ENCODE measurements at places on chromosomes 5 and 9. TPM values are rescaled to one million over a fixed set of nuclear protein-coding genes. Genes with fewer than 3 reads are reported as not detected.

DNA sequence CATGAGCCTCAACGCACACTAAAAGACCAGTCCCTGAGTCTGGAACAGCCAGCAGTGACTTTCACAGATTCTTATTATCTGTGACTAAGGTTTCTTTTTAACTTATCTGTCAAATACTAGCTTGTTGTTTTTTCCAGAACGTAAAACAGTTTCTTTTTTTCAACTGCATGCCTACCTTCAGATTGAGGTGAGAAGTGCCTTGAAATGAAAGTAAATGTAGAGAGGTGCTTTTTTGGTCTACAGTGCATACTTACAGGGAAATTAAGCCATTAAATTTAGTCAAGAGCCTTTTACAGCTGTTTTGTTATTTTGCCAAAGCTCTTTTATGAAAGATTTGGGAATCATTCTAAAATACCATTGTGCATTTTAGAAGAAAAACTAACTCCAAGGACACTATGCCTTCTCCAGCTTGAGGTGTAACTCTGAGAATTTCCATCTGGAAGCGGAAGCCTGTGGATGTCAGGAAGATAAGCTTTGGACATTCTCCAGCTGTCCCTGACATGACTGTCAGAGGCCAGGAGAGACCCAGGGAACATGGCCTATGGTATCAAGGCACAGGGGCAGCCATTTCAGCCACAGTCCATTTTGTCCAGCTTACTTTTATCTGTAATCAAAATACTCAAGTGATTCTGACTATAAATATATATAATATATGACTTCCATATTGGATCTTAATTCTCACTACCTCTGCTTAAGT lies 230.3 kb downstream of the GLIS3 start:
- no peak overlapping the region for H3K27ac ChIP-seq
- no peaks in the 10 kb centered on the region for H3K36me3 ChIP-seq
- peaks cover 2% of the 10 kb centered on the region for H3K4me1 ChIP-seq
- H3K27me3 ChIP-seq: no peaks in the 10 kb centered on the region

CCNG1 gene
- 449 TPM for total RNA-seq

GRCh38 chr9:12414514-12414913 lies 278.7 kb upstream of the TYRP1 start:
- H3K27ac ChIP-seq: no peak overlapping the region
- DNase-seq: no peak
- no peaks in the 10 kb centered on the region for H3K4me1 ChIP-seq

GRCh38 chr9:17063535-17064135 lies 71.2 kb upstream of the CNTLN start:
- H3K27ac ChIP-seq: no peak overlapping the region
- no peaks in the 10 kb centered on the region for H3K27me3 ChIP-seq
- no peaks in the 10 kb centered on the region for H3K36me3 ChIP-seq
- DNase-seq: peak; percentile 71
- no peak overlapping the region for H3K4me3 ChIP-seq

GRCh38 chr9:137167747-137168572 lies 1.9 kb downstream of the LRRC26 start:
- peaks cover 46% of the 10 kb centered on the region for H3K27me3 ChIP-seq
- H3K4me1 ChIP-seq: no peaks in the 10 kb centered on the region
- no peak overlapping the region for H3K27ac ChIP-seq
- no peak for DNase-seq
- no peak overlapping the region for H3K4me3 ChIP-seq

DNA sequence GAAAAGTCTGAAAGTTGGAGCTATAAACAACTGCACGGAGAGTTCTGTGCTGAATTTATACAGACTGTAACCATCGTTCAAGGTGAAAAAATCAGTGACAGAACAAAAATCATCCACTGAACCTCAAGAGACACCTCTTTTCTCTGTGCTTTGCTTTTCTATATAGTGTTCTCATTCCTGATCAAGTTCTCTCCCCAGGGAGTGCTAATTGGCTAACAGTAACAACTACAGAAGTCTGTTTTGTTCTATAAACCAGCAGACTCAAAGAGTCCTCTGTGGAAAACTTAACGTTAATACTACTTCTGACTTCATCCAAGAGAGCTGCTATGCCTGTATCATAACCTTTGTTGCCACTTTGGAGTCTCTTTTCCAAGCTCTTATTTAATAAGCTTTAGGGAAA lies 1388.3 kb upstream of the C9orf72 start:
- no peak for DNase-seq
- H3K27ac ChIP-seq: no peak overlapping the region
- no peaks in the 10 kb centered on the region for H3K27me3 ChIP-seq
- no peak overlapping the region for H3K4me3 ChIP-seq
- H3K36me3 ChIP-seq: no peaks in the 10 kb centered on the region
- H3K4me1 ChIP-seq: no peaks in the 10 kb centered on the region

DNA sequence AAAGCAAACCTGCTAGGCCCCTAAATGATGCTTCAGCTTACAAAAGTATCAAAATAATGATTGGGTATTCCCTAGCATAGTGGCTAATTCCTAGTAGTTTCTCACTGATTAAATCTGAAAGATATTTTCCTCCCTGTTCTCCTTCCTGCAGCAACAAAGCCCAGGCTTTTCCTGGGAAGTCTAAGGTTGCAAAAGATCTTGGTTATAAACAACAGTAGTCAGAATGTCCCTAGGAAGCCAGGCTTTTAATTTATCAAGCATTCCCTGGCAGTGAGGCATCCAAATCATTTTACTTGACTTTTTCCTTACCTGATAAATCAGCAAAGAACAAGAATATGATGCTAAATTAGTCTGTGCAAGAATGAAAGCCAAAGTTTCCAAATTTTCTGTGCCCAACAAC lies 272.0 kb downstream of the PDE4D start:
- no peak overlapping the region for H3K4me3 ChIP-seq
- H3K27me3 ChIP-seq: no peaks in the 10 kb centered on the region
- no peak overlapping the region for H3K27ac ChIP-seq
- no peaks in the 10 kb centered on the region for H3K36me3 ChIP-seq
- DNase-seq: peak; percentile 44

DNA sequence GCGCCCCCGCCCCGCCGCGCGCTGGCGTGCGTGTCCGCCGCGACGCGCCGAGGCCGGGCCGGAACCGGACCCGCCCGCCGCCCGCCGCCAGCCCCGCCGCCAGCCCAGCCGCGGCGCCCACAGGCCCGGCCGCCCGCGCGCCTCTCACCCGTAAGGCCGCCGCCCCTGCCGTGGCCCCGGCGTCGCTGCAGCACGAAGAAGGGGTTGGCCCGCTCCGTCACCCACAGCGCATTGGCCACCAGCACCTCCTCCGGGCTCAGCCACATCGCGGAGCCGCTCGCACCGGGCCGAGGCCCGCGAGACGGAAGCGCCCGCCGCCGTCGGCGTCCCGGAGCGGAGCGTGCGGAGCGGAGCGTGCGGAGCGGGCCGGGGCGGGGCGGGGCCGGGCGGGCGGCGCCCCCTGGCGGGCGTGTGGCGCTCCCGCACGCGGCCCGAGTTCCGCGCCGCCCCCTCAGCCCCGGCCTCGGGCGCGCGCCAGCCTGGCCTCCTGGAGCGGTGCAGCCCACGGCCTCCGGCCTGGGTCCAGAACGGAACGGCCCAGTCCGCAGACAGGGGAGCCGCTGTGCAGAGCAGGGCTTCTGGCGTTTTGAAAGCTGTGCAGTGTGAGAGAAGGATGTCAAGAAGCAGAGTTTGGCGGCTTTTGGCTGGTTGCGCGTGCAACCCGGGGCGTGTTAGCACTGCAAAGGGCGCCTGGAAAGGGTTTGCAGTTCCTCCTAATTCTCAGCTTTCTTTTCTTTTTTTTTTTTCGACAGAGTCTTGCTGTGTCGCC lies at the start of gene TBC1D9B:
Gene TBC1D9B, minus strand, starts transcription at position 342 of the 769 bp plus-strand sequence. Its CDS starts 76 bp downstream, at position 266.
- no peaks in the 10 kb centered on the region for H3K27me3 ChIP-seq
- H3K36me3 ChIP-seq: peaks cover 11% of the 10 kb centered on the region
- peak within 1 kb of the TSS; percentile 76 for H3K4me3 ChIP-seq
- H3K27ac ChIP-seq: peak within 1 kb of the TSS; percentile 51
- H3K4me1 ChIP-seq: peaks cover 5% of the 10 kb centered on the region

- H3K4me3 ChIP-seq: no peak overlapping the region
- no peak overlapping the region for H3K27ac ChIP-seq
- no peaks in the 10 kb centered on the region for H3K36me3 ChIP-seq
- H3K27me3 ChIP-seq: no peaks in the 10 kb centered on the region
Observed at GRCh38 chr5:68231414-68232076, 16.0 kb downstream of the PIK3R1 start.

- no peaks in the 10 kb centered on the region for H3K27me3 ChIP-seq
- no peak for DNase-seq
- no peak overlapping the region for H3K27ac ChIP-seq
- H3K4me1 ChIP-seq: no peaks in the 10 kb centered on the region
Observed at GRCh38 chr9:27209034-27209433, 87.9 kb downstream of the EQTN start.

All from fibroblast of lung (primary cell).